ENCODE measurements at places on chromosomes 6 and 20. TPM values are rescaled to one million over a fixed set of nuclear protein-coding genes. Genes with fewer than 3 reads are reported as not detected.

- no peak for DNase-seq
Measured at GRCh38 chr20:63425846-63426485, 46.5 kb downstream of the KCNQ2 start.

GRCh38 chr6:135434095-135434494, 63.4 kb downstream of the AHI1 start:
- no peak for DNase-seq

DNA sequence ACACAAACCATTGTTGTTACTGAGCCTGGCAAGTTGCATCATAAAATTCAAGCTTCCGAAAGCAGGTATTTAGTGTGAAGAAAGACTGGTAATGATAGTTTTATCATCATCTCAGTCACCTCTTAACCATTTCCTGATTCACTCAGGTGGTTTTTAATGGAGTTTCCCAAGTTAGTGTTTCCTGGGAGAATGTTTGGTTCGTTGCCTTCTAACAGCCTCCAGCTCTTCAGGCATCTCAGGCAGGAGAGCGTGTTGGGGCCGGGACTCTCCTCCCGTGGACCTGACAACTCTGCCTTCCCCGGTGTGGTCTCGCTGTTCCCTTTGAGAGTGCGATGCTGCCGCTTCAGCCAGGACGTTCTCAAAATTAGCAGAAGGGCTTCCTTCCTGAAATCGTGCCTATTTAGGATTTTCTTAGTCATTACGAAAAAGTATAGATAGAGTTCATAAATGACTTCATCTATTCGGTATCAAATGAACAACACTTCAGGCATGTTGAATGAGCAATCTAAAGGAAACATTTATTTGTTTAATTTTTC, 105.0 kb upstream of the QKI start:
- DNase-seq = no peak

- peak; percentile 82 for DNase-seq
Measured at GRCh38 chr6:134805168-134805567, 144.7 kb downstream of the ALDH8A1 start.

DNA sequence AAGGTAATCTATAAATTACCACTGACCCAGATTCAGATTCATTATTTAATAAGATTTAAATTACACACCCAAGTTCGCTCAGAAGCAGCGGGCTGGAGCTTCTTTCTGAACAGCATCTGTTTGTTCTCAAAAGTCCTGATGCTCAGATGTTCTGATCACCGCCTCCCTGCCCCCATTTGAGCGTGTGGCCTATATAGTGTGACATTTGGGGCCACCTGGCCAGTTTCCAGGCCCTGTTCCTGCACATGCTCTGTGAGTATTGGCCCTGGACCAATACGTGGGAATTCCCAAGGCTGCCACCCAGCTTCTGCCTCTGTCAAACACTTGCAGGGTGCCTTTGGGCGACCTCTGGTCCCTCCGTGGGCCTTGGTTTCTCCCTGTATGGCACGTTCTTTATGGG, 228.8 kb downstream of the TFAP2C start:
- DNase-seq = no peak

GRCh38 chr6:134491477-134491876, 173.6 kb upstream of the SGK1 start:
- no peak for DNase-seq

DNA sequence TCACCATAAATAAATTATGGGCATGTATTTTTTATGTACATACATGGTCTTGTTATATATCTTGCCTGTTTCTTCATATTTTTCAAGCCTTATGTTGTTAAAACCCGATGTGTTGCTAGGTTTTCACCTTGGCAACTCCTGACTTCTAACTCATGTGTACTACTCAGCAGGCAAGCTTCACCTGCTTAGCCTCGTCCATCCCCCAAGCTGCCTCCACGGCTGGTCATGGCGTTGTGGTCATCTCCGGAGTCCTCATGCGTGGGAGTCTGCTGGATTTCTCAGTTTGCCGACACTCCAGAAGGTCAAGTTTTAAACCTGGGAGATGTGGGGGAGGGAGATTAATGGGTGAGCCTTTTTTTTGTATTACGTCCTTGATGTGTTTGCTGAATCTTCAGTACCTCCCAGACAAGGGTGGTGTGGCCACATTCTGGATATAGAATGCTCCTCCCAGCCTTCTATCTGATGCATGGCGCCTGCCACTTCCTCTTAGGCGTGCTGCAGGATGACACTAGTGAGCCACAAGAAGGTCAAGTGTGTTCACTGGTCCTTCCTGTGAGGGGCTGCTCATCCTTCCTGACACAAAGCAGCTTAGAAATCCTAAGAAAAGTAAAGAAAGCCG, 26.6 kb upstream of the EDN3 start:
- no peak for DNase-seq

SLC22A3 gene
- 71.5 TPM for total RNA-seq

KCNK15 gene
- 0.96 TPM for total RNA-seq

PGBD1 gene
- total RNA-seq = 9.9 TPM

EEF1A2 gene
- total RNA-seq = 7.2 TPM

DNPH1 gene
- total RNA-seq = 20.9 TPM

CALHM6 gene
- 25.5 TPM for total RNA-seq

SMOC2 gene
- total RNA-seq = 146 TPM

CYP39A1 gene
- total RNA-seq = 11.8 TPM

GPR6 gene
- not detected for total RNA-seq

PAK5 gene
- total RNA-seq = 3.1 TPM
